ENCODE measurements at places on chromosomes 5 and 9.

DNA sequence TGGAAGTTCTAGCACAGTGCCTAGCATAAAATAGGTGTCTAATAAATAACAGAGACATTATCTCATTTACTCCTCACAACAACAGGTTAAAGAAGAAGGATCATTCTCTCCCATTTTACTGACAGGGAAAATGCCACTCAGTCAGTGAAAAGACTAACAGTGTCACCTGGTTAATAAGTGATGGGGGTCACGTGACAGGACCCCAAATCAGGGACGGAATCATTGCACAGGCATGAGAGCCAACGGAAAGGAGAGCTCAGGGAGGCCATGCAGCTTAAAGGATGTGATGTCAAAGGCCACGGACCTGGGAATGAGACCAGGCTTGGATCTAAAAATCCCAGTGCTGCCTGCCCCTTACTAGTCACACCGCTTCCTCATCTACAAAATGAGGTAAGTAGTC lies 101.2 kb downstream of the BNC2 start:
- no peak for DNase-seq

- DNase-seq = no peak
Observed at GRCh38 chr5:51389577-51390463, 6.6 kb downstream of the ISL1 start.

DNA sequence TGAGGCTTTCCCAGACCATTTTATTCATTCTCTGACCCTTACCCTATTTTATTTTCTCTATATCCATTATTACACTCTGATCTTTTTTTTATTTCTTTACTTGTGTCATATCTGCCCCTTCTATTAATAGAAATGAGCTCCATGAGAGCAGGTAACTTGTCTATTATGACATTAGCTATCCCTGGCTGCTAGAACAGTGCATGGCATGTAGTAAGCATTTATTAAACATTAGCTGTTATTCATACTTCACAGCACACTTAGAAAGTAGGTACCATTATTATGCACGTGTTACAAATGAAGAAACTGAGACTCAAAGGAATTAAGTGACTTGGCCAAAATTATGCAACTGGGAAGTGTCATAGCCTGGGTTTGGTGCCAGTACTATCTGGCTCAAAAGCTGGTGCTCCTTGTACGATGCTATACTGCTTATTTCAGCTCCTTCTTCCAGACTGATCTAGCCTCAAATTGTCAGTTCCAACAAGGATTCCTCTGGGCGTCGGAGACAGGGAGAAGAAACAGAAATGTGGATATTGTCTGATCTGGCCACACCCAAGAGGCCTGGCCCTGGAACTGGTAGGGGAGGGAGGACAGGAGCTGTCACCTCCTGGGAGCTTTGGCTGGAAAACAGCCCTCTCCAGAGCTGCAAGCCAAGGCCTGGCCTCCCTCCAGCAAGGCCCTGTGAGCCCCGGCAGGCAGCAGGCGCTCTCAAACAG lies 10.8 kb upstream of the NIPAL4 start:
- no peak for DNase-seq

DNA sequence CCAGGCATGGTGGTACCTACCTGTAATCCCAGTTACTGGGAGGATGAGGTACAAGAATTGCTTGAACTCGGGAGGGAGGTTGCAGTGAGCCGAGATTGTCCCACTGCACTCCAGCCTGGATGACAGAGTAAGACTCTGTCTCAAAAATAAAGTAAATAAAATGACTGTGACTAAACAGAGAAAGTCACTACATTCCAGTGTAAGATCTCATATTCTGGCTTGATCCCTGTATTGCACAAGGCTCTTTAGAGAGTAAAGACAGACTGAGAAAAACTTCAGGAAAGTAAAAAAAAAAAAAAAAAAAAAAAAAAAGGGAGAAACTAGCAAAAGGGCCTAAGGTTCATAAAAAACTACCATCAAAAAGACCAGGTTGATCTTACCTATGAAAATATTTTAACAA lies 106.6 kb upstream of the PJA2 start:
- DNase-seq = no peak

- no peak for DNase-seq
Observed at GRCh38 chr5:16656561-16657191, 39.9 kb upstream of the RETREG1 start.

- DNase-seq = no peak
Observed at GRCh38 chr9:123361086-123361730, 5.2 kb downstream of the CRB2 start.

GRCh38 chr9:84756731-84757130 lies 87.2 kb downstream of the NTRK2 start:
- DNase-seq = no peak

DNA sequence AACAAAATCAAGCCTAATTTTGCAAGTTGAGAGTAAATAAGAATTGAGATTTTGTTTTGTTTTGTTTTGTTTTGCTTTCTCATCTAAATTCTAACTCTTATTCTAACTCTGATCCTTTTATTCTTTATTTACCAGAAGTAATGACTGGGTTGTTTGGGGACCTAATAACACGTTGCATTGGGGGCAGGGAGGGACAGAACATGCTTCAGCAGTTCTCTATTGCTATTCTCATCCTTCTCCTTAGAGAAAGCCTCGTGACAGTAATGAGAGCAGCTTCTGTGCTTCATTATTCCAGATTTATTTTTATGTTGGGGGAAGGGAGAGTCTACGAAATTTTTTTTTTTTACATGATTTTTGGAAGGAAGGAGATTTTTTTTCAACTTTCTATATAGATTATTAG lies 21.1 kb downstream of the CPEB4 start:
- no peak for DNase-seq

- DNase-seq = no peak
Observed at GRCh38 chr5:78881884-78882283, 103.2 kb downstream of the ARSB start.

- no peak for DNase-seq
Observed at GRCh38 chr5:1801967-1802295, 724 bp downstream of the NDUFS6 start.

DNA sequence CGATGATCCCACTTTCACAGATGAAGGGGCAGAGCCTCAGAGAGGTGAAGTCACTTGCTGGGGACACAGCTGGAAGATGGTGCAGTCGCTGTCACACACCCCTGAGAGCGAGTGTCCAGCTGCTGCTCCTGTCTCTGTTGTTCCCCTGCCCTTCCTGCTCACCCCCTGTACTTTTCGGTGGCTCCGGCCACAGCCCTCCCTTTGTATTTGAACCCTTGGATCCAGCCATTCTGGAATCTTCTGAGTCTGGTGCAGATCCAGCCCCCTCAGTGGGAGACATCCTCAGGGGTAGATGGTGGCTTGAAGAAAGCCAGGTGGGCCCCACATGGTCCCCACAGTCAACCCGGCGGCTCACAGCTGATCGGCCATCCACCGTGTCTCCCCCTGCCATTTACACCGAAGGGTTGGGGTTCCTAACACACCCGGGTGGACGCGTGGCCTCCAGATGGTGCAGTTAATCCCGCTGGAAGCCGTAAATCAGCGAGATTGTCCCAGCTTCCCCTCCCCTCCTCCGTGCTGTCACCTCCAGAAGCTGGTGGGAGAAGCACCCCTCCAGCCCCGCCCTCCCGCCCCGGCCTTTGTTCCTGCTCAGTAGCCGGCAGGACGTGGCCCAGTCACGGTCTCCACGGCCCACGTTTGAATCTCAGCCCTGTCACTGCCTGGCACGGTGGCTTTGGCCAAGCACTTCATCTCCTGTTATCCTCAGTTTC lies 204.8 kb downstream of the C9orf50 start:
- DNase-seq = no peak

- DNase-seq = no peak
Observed at GRCh38 chr9:26888271-26888670, 4.3 kb downstream of the CAAP1 start.

DNA sequence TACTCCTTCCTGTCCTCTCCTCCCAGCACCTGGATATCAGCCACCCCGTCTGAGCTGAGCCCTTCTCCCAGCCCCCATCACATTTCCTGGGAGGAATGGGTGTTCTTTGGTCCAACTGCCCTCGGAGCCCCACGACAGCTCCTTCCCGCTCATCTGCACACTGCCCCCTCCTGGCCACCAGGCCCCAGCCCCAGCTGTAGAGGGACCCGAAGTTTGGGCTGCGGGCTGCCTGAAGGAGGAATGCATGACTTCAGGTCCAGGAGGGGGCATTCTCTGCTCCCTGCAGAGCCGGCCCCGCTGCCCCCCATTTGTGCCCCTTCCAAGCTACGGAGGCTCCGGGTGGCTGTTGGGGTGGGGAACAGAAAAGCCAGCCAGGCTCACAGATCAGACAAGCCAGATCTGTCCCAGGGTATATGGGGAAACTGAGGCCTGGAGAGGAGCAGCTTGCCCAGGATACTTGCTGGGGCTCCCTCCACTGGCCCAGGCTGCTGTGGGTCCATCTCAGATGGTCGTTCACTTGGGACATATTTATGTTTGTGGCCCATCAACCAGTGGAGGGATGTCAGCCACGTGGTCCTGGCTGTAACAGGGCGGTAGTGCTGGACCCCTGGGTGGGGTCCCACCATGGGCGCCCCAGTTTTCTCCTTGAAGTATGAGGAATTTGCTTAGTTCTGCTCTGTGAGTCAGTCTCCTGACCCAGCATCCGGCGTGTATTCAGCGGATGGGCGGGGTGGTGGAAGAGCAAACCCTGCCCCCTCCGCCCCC lies 33.1 kb downstream of the DAB2IP start:
- no peak for DNase-seq

GRCh38 chr5:141735823-141736222 lies 53.8 kb upstream of the ARAP3 start:
- no peak for DNase-seq

DNA sequence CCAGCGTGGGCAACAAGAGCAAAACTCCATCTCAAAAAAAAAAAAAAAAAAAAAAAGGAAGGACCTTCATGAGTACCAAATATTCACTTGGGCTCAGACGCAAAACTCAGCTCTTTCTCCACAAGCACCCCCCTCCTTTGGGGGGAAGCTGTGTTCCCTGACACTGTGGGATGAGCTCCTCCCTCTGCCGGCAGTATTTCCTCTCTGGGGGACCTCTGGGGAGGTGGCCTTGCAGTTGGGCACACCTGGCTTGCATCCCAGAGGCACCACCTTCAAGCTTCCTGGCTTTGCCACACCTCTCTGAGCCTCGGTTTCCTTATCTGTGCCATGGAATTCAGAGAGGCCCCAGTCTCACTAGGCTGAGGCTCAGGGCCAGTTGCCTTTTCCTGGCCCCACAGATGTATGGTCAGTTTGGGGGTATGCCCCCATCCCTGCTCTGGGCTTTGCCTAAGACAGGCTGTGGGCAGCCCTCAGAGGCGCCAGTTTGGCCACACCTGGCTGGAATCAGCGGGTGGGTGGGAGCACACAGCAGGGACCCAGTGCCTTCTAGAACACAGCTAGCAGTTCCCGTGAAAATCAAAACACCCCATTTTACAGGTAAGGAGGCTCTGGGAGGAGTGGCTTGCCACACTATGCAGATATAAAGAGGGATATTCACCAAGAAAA lies 157.5 kb upstream of the IER5L start:
- DNase-seq = no peak

- no peak for DNase-seq
Observed at GRCh38 chr9:81305561-81306182, 383.7 kb downstream of the TLE1 start.

- DNase-seq = no peak
Observed at GRCh38 chr9:104658496-104659195, 35.7 kb upstream of the OR13D1 start.

DNA sequence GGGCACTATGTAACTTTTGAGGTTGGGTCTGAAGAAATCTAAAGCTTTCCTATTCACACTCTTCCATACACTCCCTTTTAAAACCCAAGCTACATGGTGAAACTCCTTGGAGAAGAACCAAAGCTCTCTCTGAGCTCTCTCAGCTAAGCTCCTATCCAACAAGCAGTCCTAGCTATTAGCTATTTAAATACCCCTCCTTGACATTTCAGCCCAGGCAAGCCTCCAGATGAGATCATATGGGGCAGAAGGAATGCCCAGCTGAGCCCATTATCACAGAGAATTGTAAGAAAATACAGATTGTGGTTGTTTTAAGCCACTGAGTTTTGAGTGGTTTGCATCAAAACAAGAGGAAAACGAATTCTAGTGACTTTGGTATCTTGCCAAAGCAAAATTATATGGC lies 15.2 kb downstream of the HSPB3 start:
- DNase-seq = no peak

DNA sequence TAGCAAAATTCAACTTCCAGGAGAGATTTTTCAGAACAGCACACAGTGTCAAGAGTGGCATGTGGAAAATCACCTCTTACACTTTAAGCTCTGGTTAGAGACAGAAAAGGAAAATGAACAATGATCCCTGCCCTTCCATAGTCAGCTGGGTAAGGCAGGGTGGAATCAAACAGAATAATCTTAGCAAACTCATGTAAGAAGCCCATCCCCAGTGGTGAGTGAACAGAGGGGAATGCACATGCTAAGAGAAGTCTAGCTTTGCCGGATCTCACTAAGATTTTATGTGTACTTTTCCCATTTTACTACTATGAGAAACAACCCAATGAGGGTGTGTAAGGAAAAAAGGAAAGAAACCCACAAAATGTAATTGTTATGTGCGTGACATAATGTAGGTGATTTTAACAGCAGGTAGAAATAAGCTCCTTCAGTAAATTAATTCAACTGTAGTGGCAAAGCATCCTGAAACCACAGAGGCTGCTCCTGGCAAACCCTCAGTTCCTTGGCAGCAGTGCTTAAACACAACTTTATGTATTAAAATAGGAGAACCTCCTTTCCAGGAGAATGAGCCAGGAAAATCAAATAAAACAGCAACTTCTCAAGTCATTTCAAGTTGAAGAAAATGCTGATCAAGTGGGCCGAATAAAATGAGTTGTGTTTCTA lies 366.0 kb upstream of the TRPC7 start:
- DNase-seq = no peak

DNA sequence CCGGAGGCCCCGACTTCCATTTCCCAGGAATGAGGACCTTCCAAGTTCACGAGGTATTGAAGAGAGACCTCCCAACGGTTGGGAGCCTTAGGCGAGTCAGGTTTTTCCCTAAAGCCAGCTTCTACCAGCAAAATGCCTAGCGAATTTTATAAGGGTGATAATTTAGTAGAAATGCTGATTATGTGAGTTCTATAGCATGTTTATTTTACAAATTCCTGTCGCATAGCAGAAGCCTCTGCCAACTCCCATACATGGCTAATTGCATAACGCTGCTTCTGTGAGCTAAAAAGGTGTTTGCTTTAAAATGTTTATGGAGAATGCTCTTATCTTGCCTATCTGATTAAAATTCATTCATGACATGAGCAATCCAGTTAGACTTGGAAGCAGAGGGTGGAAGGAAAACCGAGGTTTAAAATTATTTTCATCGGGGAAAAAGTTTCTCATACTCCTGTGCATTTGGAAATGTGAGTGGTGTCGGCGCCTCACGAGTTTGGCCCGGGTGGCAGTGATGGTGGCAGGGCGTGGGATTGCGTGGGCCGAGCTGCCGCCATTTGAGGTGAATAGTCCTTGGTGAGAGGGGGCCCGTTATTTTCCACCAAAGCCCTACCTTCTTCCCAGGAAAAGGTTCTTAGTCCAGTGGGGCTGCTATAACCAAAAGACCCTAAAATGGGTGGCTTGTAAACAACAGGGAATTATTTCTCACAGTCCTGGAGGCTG lies 104.4 kb upstream of the FCN2 start:
- DNase-seq = no peak

DNA sequence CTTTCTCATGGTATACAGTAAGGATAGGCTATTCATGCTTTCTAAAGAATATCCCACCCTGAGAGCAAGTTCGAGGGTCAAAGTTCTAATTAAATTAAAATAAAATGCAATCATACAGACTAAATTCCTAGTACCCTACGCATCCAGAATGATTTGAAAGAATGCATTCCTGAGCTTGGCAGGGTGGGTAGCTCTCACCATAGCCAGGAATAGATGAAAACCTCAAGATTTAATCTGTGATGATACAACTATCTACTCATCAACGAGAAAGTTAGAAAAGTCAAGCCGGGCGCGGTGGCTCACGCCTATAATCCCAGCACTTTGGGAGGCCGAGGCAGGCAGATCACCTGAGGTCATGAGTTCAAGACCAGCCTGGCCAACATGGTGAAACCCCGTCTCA lies 32.3 kb downstream of the SERINC5 start:
- no peak for DNase-seq

Measured in activated T-cell treated with anti-CD3 and anti-CD28 coated beads for 24 hours (primary cell).